ENCODE measurements at places on chromosomes 11 and 22. TPM values are rescaled to one million over a fixed set of nuclear protein-coding genes. Genes with fewer than 3 reads are reported as not detected.

DNA sequence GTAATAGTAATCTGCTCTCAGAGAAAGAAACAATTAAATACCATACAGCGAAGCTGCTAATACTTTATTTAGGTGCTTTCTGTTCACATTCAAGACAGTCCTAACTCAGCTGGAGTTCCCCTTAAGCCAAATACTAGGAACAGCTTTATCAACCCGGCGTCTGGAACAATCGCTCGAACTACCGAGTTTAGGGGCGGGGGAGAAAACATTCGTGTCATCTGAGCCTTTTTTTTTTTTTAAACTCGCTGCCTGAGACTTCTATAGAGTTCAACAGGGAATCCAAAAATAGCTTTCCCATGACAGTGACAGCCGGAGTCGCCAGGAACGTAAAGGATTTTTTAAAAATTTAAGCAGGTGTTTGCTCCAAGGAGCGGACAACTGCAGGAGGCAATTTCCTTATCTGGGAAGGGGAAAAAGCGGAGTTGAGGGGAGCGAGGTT is 852 bp downstream of the TRAF6 start:
- H3K36me3 ChIP-seq: peaks cover 2% of the 10 kb centered on the region
- peaks cover 22% of the 10 kb centered on the region for H3K4me1 ChIP-seq
- DNase-seq: no peak
- H3K4me3 ChIP-seq: peak overlapping the region; percentile 93
- peak overlapping the region; percentile 90 for H3K27ac ChIP-seq

DNA sequence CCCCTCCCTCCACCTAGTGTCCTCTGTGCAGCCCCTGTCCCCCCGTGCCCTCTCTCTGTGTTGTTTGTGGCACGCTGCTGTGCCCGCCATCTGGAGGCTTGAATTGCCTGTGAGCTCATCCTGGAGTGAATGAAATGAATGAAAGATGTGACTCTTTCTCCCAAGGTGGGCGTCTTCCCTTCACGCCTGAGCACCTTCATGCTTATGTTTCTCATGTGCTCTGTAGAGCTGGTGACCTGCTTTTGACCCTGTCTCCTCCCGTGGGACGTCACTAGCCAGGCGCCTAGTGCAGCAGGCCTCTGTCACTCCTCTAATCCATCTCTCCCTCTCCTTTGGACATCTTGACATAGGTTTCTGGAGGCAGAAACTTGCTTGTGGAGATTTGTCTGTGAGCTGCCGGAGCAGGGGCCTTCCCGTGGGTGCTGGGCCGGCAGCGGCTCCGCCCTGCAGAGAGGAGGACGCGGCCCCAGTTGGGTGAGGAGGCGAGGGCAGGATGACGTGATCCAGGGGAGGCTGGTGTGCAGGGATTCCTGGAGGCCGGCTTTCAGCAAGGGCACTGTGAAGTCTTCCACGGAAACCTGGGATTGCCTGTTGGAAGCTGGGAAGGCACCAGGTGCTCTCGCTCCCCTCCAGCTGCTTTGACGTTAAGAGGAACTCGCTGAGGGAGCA is 40.6 kb downstream of the MUC6 start:
- H3K36me3 ChIP-seq: peaks cover 3% of the 10 kb centered on the region
- H3K27ac ChIP-seq: no peak overlapping the region
- no peak for DNase-seq
- peaks cover 15% of the 10 kb centered on the region for H3K4me1 ChIP-seq
- no peak overlapping the region for H3K4me3 ChIP-seq
- H3K27me3 ChIP-seq: no peaks in the 10 kb centered on the region

The TRPM5 gene
- not detected for total RNA-seq

DNA sequence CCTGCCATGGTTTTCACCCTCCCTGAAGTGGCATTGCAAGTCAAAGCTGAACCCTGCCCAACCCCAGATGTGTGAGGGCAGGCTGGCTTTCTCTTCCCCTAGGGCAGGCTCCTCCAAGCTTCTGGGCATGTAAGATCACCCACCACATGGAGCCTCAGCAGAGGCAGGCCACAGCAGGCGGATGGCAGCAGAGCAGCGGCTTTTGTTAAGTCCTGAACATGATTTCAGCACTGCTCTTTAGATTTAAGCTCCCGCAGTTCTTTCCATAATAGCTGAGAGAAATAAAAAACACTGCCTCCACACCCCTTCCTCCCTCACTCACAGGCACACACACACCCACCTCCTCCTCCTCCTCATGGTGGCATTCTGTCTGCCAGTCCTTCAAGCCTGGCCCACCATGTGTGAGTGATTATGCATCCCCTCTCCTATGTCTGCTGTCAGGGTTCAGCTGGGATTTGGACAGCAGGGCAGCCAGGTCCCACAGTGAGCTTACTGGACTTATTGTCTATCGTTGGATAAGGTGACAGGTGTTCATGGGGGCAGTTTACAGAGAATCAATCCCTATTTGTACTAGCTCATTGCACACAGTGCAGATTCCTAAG is 5.0 kb upstream of the NTM start:
- H3K4me3 ChIP-seq: no peak overlapping the region
- no peaks in the 10 kb centered on the region for H3K36me3 ChIP-seq
- no peak overlapping the region for H3K27ac ChIP-seq
- peaks cover 2% of the 10 kb centered on the region for H3K27me3 ChIP-seq

DNA sequence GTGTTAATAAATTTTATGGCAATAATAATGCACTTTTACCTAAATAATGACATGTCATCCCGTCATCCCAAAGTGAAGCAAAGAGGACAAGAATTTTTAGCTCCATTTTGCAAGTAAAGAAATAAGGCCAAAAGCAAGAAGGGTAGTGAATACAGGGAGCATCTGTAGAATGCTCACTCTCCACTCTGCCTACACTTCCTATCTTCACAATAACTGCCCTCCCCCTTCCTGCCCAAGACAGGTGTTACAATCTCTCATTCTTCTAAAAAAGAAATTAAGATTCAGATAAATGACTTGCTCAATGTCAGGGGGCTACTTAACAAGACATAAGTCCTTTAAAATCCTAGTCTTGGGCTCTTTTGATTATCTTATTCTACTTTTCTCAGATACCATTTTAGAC is 8.9 kb downstream of the RDX start:
- no peak overlapping the region for H3K27ac ChIP-seq
- peaks cover 27% of the 10 kb centered on the region for H3K36me3 ChIP-seq
- H3K4me3 ChIP-seq: no peak overlapping the region
- no peak for DNase-seq

DNA sequence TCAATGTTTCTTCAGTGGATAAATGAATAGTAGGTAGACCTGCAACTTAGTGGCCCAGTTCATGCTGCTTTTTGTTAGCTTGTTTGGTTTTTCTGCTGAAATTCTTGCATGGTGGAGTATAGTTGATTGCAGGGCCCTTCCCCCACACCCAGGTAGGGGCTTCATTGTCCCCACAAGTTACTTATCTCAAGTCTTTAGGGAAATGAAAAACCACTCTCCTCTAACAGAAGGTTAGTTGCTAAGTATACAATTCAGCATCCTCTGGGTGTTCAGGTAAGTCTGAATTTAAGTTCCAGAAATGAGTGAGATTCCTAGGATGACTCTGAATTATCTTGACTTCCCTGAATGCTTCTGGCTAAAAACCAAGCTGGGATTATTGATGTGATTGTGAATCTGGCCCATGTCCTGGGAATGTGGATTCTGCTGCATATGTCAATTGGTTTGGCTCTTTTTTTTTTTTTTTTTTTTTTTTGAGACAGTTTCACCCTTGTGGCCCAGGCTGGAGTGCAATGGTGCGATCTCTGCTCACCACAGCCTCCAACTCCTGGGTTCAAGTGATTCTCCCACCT is 40.3 kb downstream of the BCL2L13 start:
- no peak overlapping the region for H3K27ac ChIP-seq
- H3K4me3 ChIP-seq: no peak overlapping the region
- DNase-seq: no peak
- peaks cover 3% of the 10 kb centered on the region for H3K36me3 ChIP-seq
- H3K27me3 ChIP-seq: no peaks in the 10 kb centered on the region

The SUSD2 gene
- total RNA-seq: 0.52 TPM

- no peaks in the 10 kb centered on the region for H3K4me1 ChIP-seq
- no peak within 1 kb of the TSS for H3K27ac ChIP-seq
- H3K36me3 ChIP-seq: no peaks in the 10 kb centered on the region
- H3K27me3 ChIP-seq: peaks cover 15% of the 10 kb centered on the region
- no peak for DNase-seq
- no peak within 1 kb of the TSS for H3K4me3 ChIP-seq
Measured at GRCh38 chr11:6771926-6772893, at the start of gene OR2AG2. Gene OR2AG2, minus strand, starts transcription at chr11:6771976. Its CDS starts 3,019 bp downstream, at chr11:6768957.

GRCh38 chr22:20086101-20086599 is 6.1 kb downstream of the DGCR8 start:
- peaks cover 78% of the 10 kb centered on the region for H3K4me1 ChIP-seq
- H3K27ac ChIP-seq: no peak overlapping the region
- no peak for DNase-seq
- H3K36me3 ChIP-seq: peaks cover 42% of the 10 kb centered on the region

DNA sequence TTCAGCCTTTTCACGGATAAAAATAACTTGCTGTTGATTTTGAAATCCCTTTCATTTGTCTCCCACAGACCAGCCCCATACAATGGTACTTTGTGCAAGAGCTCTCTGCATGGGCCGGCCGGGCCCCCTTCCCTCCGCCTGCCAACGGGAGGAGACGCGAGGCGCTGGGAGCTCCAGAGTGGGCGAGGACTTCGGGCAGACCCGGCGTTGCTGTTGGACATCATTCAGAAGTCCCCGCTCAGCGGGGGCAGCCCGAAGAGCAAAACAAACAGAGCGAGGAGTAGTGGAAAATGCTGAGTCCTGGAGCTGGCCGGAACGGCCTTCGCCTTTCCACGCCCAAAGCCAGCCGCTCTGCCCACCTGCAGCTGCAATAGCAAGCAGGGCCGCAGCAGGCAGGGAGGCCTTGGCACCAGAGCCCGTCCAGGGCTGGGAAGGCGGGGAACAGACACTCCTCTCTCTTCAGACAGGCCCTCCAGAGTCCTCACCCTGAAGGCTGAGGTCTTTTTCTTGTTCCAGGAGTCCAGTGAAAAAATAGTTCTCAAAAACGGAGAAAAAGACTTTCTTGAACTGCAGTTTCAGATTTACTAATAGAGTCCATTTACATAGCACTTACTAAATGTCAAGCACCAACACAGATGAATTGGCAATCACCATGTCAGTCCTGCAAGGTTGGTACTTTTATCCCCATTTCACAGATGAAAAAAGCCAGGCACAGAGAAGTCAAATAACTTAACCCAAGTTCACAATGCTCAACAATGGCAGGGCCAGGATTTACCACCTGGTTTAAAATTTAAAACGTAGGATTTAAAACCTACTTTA is 135.5 kb downstream of the ETS1 start:
- H3K27me3 ChIP-seq: no peaks in the 10 kb centered on the region
- peaks cover 34% of the 10 kb centered on the region for H3K36me3 ChIP-seq
- peaks cover 64% of the 10 kb centered on the region for H3K4me1 ChIP-seq
- peak overlapping the region; percentile 65 for H3K27ac ChIP-seq
- no peak overlapping the region for H3K4me3 ChIP-seq

The P2RY6 gene
- total RNA-seq: not detected

DNA sequence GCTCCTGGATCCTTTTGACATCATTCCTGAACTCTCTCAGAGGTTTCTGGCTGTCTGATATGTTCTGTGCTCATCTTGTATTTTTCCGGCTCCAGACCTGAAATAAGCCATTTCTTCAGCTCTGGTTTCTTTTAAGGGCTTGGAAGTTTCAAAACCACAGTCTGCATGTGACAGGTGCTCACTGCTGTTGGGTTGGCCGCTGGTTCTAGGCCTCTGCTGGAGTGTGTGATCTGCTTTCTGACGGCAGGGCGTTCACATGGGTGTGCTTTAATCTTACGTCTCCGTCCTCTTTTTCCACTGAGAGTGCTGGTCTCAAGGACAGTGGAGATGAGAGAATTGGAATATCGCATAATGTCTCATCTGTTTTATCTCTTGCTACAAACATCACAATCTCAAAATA is 10.3 kb downstream of the ZBED4 start:
- no peak for DNase-seq
- peak overlapping the region; percentile 50 for H3K27ac ChIP-seq
- no peak overlapping the region for H3K4me3 ChIP-seq
- peaks cover 55% of the 10 kb centered on the region for H3K4me1 ChIP-seq
- H3K36me3 ChIP-seq: peaks cover 51% of the 10 kb centered on the region

DNA sequence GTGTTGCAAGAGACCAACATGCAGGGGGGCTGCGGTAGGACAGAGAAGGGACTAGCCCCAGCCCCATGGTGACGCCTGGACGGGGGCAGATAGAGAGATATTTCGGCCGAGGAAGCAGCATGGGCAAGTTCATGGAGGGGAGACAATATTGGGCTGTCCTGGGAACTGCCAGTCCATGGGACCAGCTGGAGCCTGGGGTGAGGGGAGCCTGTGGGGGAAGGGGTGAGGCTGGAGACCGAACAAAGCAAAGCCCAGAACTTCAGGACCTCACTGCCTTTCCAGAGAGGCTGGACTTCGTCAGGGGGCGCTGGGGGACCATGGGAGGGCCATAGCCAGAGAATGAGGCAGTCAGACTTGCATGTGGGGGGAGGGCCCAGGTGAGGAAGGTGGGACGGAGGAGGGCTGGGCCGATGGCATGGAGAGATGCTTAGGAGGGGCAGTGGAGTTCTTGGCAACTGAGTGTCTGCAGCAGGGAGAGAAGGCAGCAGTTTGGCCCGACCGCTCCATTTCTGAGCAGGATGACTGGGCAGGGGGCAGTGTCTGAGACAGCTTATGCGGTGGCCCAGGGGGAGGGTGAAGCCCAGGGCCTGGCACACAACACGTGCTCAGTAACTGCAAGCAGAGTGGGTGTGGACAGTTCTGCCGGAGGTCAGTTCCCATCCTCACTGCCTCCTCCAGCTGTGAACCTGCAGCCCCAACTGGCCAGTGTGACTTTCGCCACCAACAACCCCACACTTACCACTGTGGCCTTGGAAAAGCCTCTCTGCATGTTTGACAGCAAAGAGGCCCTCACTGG is 712 bp downstream of the UPK3A start:
- no peak for DNase-seq
- peaks cover 2% of the 10 kb centered on the region for H3K4me1 ChIP-seq
- no peaks in the 10 kb centered on the region for H3K36me3 ChIP-seq
- H3K4me3 ChIP-seq: no peak overlapping the region
- no peak overlapping the region for H3K27ac ChIP-seq
- H3K27me3 ChIP-seq: peaks cover 51% of the 10 kb centered on the region

DNA sequence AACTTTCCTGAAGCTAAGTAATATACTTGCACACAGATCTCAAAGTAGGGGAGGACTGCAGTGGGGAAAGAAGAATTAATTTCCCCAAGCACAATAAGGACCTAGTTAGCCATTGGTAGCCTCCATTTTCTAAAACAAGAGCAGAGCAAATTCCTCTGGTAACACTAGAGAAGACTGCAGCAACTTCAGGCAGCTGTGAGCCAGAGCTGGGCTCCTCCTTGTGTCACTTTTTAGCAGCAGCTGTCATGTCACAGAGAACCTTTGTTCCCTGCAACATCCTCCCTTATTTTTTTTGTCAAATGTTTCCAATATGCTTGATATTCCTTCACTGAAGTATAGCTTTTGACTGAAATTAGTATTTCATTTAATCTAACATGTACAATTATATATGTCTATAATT is 54.4 kb downstream of the RRAS2 start:
- H3K4me3 ChIP-seq: no peak overlapping the region
- H3K27me3 ChIP-seq: no peaks in the 10 kb centered on the region
- no peaks in the 10 kb centered on the region for H3K36me3 ChIP-seq
- no peak for DNase-seq

The SLC22A25 gene
- not detected for total RNA-seq

Data from activated CD8-positive, alpha-beta memory T cell treated with anti-CD3 and anti-CD28 coated beads, Interleukin-2, amount 10 ng/mL, durations not matched to agents 7 days and 5 days (primary cell).